Amygdala (tissue), 56 donors: ENCODE measurements at places on chromosomes 12 and 14.
A peak's percentile ranks its signal among the peaks of the same experiment; 100 is the strongest.

- DNase-seq: peak; percentile 64
Measured at GRCh38 chr14:32932914-32933628, 5.6 kb upstream of the NPAS3 start.

DNA sequence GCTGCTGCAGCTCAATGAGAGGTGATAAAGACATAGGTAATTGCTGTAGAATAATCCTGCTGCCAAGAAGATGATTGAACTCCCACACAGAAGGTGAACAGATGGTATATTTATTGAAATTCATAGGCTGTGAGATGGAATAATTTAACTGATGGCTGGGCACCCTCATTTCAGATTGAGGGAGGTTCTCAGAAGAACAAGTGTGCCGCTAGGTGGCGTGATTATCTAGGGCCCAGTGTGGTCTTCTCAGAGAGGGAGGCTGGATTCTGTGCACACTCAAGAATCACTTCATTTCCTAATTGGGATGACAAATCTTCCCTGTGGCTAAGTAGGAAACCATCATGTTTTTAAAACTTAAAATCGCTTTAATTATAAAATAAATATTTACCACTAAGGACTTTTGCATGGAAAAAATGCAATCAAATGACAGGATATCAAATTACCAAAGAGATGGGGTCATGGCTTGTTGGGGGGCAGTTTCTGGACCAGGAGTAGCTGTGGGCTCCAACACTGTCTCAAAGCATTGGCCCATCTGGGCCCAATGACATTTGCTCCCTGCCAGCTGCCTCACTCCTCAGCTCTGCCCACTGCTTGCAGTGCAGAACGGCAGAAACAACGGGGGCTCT lies 132.3 kb downstream of the SNAPC1 start:
- peak; percentile 11 for DNase-seq

GRCh38 chr14:101253948-101254347 lies 307.3 kb upstream of the DIO3 start:
- no peak for DNase-seq

GRCh38 chr12:103865151-103865730 lies 24.2 kb upstream of the NT5DC3 start:
- DNase-seq: no peak

GRCh38 chr12:64700532-64700931 lies 58.7 kb downstream of the GNS start:
- DNase-seq: no peak
